ENCODE measurements at places on chromosomes 12 and 14.

DNA sequence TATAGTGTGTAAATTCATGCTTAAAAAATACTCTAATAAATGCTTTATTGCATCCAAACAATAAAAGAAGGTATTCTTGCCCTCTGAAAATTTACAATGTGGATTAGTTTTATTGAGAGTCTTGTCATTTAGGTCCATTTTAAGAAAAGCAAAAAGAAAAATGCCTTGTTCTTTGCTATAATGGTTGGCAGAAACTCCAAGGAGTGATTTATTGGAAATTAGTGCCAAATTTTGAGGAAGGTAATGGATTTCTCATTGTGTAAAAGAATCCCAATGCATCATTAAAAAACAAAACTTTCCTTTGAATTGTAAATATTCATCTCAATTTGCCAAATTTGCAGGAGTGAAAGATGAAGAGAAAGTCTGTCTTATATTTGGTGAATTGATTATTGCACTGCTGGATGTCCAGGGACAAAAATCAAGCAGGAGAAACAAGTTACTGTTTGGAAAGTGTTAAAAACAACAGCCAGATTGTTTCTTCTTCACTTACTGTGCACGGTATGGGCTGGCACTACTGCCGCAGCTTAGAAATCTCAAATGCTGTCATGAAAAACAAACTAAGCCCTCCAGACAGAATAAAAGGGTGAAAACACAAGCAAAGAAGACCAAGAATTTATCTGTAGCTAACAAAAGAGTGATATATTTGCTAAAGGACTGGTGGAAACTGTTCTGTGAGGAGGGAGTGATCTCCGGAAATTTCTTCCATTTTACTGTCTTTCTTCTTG lies 511.7 kb downstream of the TMTC2 start:
- no peak for DNase-seq

- DNase-seq: no peak
Measured at GRCh38 chr12:47763481-47764346, 5.0 kb upstream of the RAPGEF3 start.

DNA sequence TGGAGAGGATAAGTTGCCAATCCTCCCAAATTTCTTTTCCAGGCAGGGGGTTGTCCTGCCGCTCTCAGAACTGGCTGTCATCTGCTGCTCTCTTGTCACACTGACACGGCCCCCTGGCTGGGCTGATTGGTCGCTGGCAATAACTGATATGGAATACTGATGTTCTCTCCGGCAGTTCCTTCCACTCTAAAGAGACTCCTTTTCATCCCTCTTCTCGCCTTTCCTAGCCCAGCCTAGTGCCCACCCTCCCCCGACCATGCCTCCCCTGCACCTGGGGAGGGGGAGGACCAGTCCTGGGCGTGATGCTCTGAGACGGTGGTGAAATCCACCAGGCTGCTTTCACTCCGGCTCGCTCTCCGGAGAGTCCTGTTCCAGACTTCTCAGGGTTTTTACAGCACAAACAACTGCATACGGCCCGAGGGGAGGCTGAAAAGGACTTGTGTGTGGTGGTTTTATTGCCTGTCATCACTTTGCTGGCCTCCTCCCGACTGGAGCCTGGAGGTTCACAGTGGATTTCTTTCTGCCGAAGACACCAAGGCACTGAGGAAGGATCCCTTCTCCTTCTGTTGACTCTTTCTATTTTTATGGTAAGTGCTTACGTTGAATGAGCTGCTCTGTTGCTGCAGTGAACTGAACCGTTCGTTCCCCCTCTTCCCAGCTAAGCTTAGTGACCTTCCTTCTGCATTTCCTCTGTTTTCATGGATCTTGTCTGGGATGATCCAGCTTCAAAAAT lies at the start of gene ANO4:
Gene ANO4, plus strand, starts transcription at position 336 of the 733 bp plus-strand sequence. CDS start 107,010 bp downstream, outside the sequence.
- DNase-seq: no peak

DNA sequence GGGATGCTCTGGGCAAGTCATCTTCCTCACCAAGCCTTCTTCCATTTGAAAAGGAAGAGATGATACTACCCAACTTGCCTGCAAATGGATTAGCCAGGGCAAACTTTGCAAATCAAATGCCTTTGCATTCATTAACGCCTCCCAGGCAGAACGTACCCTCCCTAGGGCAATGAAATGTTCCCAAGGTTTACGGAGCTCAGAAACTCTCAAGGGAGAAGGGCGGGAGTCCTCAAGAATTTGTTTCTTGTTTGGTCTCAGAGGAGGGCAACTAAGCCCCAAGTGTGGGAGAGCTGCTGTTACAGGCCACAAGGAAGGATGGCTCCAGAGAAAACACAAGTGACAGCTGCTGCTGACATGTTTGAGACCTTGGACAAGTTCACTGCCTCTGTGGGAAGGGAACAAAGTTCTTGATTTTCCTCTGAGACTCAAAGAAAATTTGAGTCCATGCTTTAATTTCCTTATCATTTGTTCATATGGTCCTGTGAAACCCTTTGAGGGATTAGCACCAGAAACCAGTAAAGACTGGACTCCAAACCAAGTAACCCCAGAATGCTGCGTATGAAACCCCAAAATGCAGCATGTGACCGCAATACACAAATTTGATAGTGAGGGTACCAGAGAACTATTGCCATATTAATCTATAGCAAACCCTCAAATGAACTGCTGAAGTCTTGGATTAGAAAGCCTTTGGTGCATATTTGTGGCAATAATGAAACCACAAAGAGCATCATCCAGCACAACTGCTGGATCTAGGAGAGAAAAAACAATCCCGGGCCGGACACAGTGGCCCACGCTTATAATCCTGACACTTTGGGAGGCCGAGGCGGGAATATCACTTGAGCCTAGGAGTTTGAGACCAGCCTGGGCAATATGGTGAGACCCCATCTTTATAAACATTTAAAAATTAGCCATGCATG lies 22.9 kb downstream of the SPTB start:
- no peak for DNase-seq
